Fibroblast of villous mesenchyme (primary cell): ENCODE measurements at places on chromosomes 1 and 21.

- DNase-seq = no peak
Measured at GRCh38 chr21:19853061-19853460, 1145.1 kb upstream of the NCAM2 start.

- DNase-seq = no peak
Measured at GRCh38 chr1:160758521-160758920, 19.5 kb downstream of the SLAMF7 start.

DNA sequence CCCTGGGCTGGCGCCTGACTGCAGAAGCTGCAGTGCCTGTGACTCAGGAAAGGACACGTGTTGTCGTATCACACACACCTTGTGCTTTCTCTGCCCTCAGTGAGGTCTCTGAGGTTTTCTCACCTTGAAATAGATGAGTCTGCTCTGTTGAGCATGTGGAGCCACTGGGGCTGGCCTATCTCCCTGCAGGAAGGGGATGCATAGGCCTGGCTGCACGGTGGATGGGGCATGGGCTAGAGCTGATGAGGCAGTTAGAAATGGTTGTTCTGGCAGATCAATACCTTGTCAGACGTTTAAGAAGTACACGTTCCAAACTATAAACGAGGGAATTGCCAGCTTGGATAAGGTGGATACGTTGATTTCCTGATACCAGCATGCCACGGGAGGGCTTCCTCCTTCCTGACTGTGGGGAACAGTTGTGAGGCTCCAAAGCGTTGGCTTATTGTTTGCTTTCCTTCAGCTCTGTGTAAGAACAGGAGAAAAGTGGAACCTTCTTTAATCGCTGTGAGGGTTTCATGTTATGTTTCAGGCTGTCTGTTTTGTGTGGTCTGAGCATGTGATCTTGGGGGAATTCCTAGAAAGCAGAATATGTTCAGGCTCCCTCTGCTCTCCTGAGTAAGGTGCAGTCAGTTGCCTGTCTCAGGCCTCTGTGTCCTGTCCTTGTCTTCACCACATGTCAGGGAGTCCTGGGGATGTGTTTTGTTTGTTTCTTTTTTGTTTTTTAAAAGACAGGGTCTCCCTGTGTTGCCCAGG is 44.8 kb downstream of the PCNT start:
- no peak for DNase-seq

- no peak for DNase-seq
Measured at GRCh38 chr21:37656899-37657298, 259.4 kb downstream of the KCNJ6 start.

- no peak for DNase-seq
Measured at GRCh38 chr1:247627951-247628350, 22.6 kb downstream of the OR2G3 start.

DNA sequence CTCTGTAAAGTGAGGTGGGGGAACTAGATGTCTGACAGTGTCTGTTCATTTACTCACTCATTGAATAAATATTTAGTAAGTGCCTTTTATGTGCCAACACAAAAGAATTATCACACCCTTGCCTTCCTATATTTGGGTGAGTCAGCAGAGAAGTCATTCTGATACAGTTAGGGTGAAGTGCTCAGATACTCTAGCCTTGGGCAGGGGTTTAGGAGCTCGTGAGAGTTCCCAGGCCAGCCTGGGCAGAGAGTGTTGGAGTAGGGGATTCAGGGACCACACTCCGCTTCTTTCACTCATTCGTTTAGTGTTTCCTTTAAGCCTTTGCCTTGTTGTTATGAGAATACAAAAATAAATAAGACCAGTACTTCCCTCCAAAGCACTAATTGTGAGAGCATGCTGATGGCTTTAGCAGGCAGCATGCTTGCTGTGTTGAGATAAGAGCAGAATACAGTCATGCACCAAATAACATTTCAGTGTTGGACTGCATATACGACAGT is 83.9 kb downstream of the DYRK1A start:
- DNase-seq = no peak

DNA sequence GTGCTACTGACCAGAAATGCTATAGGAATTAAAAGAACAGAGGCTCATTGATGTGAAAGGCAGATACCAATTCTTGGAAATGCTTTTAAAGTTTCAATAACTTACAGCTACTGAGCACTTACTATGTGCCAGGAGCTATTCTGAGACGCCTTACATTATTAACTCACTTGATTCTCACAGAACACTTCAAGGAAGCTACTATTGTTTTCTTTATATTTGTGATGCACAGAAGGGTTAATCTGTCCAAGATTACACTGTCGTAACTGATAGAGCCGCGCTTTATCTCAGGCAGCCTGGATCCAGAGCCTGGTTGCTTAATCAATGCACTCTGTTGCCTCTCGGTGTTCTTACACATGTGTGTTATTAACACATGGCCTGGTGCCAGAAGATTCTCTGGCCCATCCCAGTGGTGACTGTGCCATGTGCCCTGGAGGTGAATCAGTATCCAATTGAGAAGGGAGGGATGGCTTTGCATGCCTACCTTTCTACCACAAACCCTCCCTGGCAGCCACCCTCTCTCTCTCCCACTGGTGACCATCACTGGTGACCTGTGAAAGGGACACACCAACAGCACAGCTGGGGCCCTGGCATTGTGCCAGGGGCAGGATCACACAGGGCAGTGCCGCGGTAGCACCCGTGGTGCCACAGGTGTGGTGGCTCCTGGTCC is 8.8 kb downstream of the FMO1 start:
- peak; percentile 19 for DNase-seq

- DNase-seq = no peak
Measured at GRCh38 chr21:45453308-45453950, 48.5 kb downstream of the COL18A1 start.

- DNase-seq = no peak
Measured at GRCh38 chr1:21940492-21940891, 3.4 kb upstream of the HSPG2 start.

- no peak for DNase-seq
Measured at GRCh38 chr21:37446552-37446951, 80.0 kb downstream of the DYRK1A start.

GRCh38 chr1:38680801-38681510 is 178.6 kb downstream of the RRAGC start:
- peak; percentile 50 for DNase-seq
